Left ventricle myocardium superior (tissue), 1 donor: ENCODE measurements at places on chromosomes 6 and 20.

DNA sequence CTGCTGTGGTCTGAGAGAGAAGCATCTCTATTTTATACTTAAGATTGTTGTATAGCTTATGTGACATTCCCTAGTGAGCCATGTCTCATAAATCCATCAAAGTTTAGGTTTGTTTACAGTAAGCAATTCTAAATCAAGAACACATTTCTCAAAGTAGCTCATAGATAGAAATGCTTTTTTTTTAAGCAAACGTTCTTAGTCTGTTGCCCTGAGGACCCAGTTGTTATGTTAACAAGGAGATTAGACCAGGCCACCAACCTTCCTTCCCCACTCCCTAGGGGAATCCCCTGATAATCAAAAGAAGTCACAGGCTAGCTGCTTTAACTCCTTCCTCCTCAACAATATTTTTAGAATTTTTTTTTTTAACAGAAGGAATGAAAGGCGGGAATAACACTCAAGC is 169.0 kb downstream of the FUT9 start:
- DNase-seq: no peak

DNA sequence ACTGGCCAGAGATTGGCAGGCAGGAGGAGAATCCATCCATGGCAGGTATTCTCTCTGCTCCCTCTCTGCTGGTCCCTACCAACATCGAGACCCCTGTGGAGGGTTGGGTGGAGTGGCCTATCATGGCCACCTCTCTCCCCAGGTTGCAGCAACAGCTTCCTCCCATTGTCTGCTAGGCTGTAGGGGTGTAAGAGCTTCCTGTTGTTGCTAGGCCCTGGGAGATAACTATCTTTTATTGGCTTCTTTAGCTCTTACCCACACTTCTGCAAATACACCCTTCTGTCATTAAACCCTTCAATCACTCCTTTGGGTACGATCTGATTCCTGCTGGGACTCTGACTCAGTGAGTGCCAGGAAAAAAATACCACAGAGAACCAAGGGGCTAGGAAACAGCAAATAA is 66.6 kb upstream of the FAM184A start:
- no peak for DNase-seq

- DNase-seq: no peak
Measured at GRCh38 chr20:50393990-50394561, 116.1 kb upstream of the PTPN1 start.

- no peak for DNase-seq
Measured at GRCh38 chr20:13231031-13231752, 10.1 kb downstream of the ISM1 start.

DNA sequence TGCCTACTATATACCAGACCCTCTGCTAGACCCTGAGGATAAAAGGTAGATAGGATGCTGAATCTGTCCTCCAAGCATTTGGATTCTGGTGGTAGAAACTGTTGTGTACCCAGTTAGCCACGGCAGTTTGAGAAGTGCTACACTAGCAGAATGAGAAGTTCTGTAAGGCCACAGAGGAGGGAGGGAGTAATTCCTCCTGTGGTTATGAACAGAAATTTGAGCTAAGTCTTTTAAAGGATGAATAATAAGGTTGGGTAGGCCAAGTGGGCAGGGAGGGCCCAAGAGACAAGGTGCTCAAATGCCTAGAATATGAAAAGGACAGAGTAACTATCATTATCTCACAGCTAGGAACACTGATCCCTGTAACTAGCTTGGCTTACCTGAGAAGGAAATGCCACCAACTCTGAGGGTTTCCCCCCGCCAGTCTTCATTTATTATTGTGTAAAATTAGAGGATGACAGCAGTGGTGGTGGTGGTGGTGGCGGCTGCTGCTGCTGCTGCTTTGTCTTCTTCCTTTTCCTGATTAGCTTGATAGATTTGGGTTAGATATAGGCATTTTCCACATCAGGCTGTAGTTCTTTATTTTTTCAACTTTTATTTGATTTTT is 243.3 kb downstream of the PRL start:
- no peak for DNase-seq
